ENCODE measurements at places on chromosomes 3 and 15.

DNA sequence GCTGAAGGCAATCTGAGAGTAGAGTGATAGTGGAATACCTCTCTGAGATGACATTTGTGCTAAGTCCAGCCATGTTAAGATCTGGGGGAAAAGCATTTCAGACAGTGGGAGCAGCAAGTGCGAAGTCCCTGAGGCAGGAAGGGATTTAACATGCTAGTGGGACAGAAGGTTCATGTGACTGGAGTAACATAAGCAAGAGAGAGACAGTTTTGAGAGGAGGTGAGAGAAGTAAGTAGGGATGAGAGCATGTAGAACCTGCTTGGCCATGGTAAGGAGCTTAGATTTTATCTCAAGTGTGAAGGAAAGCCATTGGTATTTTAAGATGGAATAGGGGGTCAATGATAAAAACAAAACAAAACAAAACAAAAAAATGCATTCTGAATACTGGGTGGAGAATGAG is 358.6 kb upstream of the KCNH8 start:
- DNase-seq: no peak

- DNase-seq: no peak
These were observed 10.1 kb upstream of the FBXW12 start for GRCh38 chr3:48361928-48362327.

GRCh38 chr15:31135523-31135922 is 34.0 kb upstream of the TRPM1 start:
- DNase-seq: no peak

- DNase-seq: no peak
These were observed 315.3 kb upstream of the UBE2E2 start for GRCh38 chr3:22887664-22888291.

DNA sequence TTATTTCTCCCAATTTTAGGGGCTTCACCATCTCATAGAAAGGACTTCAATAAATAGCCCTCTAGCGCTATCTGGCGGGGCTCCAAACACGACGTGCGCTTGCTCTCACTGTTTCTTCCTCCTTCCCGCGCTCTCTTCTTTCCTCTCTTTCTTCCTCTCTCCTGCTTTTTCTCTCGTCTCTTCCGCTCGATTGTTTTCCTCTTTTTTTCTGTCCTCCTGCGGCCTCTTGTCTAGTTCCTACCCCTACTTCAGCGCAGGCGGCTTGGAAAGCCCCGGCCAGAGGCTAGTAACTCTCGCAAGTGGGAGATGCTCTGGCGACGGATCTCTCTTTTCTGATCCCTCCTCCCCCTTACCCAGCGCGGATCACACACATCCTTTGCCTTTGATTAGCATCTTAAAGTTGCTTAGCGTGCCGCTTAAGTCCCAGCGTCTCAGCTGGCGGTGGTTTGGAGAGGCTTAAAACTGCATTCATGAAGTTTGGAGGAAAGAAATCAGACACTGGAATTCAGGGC is 6.2 kb upstream of the MEIS2 start:
- peak; percentile 46 for DNase-seq

DNA sequence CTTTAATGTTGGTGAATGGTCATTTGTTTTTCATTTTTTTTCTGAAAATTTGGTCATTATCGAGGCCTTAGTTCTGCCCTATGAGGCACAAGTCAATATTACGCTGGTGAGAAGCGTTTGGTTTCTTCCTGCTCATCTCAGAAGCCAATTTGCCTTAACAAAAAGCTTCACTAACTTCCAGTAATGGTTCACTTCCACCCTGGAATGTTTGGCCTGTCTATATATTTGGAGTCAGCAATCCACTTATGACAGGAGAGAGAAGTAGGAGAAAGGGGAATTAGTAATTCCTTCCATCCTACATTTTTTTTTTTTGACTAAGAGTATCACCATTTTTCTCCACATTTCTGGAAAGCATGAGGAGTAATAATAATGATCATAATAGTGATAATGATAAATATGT is 124.4 kb downstream of the DIPK2A start:
- no peak for DNase-seq

DNA sequence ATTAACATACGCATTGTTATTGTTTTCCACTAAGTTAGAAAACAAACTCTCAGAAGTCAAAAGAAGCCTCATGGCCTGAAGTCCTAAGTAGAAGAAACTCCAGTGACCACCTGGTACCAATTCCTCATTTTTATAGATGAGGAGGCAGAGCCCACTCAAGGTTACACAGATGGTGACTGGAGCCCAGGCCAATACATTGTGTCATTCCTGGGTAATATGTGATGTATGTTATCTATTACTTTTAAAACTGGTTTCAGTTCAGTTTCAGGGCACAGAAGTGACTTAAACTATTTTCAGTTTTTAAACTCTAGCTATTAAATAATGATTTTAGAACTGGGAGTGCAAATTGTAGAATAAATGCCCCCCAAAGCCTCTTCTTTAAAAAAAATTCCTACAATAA is 66.7 kb upstream of the STXBP5L start:
- no peak for DNase-seq

DNA sequence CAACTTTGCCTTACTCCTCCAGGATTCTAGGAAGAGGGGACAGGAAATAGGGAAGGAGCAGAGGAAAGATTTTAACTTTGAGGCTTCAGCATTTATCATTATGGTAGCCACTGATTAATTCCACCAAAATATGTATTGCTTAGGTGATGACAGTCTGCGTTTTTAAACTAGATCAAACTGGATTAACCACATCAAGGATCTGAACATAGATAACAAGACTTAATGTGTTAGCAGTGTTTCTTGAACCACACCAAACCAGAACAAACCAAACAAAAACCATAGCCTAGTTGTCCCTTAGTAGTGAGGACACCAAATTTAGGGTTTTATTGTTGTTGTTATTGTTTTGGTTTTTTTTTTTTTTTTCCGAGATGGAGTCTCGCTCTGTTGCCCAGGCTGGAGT is 113.5 kb upstream of the LMOD3 start:
- no peak for DNase-seq

DNA sequence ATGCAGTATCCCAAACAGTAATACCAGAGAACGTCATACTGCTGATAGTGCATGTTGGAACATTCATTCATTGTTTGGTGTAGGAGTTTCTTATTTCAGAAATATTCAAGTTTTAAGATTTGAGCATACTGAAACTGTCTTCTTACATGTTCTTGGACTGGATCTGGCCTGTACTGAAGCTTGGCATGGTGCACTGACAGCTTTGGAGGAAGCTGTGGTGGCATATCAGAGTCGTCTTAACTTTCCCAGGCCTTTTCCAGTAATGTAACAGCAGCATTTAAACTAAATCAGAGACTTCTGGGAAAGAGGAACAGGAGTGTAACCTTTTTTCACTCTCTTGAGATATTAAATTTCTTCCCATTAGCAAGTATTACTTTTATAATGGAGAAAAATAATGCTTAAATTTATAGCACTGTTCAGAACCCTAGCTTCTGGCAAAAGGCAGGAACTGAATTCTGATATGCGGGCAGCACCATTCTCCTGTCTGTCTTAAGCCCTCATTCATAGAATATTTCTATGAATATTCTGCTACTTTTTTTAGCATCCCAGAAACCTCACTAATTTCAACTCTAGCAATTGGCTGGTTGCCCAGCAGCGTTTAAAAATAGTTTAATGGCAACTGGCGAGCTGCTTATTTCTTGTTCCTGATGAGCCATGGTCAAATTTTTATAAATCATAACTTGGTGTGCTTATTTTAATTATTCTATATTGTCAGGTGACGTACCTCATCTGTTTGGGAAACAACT is 31.1 kb downstream of the DNAJC13 start:
- no peak for DNase-seq

DNA sequence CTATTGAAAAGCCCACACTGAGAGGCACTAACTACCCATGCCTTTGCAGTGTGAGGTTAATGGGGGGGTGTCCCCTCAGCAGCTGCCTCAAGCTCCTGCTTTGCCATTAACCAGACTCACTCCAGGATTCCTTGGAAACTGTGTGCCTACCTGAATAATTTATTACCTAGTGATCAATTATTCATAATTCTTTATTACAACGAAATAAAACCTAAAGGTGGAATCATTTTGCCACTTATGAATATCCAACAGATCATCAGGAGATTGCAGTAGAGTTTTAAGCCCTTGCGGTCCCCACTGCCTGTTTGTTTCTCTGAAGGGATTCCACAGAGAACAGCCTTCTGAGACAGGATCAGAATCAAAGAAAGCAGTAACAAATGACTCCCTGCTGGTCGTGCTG is 23.3 kb downstream of the NEK11 start:
- DNase-seq: no peak

- no peak for DNase-seq
These were observed 28.0 kb upstream of the TIMP4 start for GRCh38 chr3:12186515-12187286.

- no peak for DNase-seq
These were observed 40.1 kb upstream of the CD47 start for GRCh38 chr3:108130701-108131474.

- DNase-seq: no peak
These were observed 308.3 kb downstream of the LRTM1 start for GRCh38 chr3:54619531-54619930.

- peak; percentile 55 for DNase-seq
These were observed 1.7 kb upstream of the SLC2A2 start for GRCh38 chr3:171028025-171028778.

- DNase-seq: no peak
These were observed 24.3 kb upstream of the MASP1 start for GRCh38 chr3:187315872-187316271.

- DNase-seq: no peak
These were observed 66.4 kb downstream of the SEMA5B start for GRCh38 chr3:122961146-122961545.

DNA sequence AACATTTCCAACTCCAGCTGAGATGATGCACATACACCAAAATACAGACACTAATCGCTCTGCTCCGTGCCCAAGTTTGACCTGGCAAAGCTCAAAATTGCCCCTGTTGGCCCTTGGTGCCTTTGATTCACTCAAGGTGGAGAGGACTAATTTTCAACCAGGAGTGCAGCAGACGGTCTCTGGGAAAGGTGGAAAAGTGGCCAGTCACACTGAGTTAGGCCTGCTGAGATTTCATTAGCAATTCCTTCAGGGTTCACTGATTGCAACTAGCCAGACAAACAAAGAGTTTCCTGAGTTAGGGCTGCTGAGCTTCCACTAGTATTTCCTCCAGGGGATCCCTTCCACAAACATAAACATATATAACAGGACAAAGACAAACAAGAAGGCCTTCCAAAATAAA is 28.7 kb upstream of the LHFPL4 start:
- DNase-seq: no peak

DNA sequence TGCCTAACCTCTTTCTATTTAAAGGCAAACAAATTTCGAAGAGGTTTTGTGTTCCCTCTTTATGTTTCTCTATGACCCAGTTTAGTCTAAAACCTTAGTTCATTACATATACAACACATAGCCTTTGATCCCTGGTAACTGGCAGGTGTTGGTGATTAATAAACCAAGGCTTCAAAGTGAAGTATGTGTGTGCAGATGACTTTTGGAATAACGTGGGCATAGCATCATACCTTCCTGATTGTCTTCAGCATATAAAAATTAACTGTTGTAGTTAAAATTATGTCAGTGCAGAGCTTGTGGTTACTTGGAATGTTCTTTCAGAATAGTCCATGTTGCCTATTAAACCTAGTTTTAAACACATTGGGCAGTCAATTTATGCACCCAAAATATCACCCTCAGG is 608.3 kb downstream of the ROBO2 start:
- DNase-seq: no peak

GRCh38 chr3:110165753-110166152 is 828.4 kb upstream of the DPPA4 start:
- DNase-seq: no peak

GRCh38 chr3:16350597-16351318 is 85.7 kb downstream of the OXNAD1 start:
- DNase-seq: no peak
